ENCODE measurements at places on chromosomes 1 and 21.

DNA sequence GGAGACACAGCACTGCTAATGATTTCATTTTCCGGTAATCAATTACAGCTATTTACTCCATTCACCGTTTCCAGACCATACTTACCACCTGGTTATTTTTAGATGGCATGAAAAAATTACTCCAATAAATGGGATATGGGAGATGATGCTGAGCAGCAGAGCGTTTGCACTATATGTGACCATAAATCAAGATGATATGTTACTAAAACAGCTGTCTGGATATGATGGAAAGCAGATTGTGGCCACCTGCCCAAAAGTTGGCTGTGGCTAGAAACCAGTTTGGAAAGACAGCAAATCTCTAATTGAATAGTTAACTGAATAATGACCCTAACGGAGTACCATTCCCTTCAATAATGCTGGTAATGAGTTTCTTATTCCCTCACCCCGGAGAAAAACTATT, 22.5 kb upstream of the KCTD3 start:
- DNase-seq = no peak

GRCh38 chr1:165858967-165859845, 31.8 kb downstream of the UCK2 start:
- DNase-seq = no peak

GRCh38 chr1:227318016-227318852, at the start of gene CDC42BPA:
Gene CDC42BPA, minus strand, starts transcription at chr1:227318492. Its CDS starts 1,310 bp downstream, at chr1:227317182.
- no peak for DNase-seq

DNA sequence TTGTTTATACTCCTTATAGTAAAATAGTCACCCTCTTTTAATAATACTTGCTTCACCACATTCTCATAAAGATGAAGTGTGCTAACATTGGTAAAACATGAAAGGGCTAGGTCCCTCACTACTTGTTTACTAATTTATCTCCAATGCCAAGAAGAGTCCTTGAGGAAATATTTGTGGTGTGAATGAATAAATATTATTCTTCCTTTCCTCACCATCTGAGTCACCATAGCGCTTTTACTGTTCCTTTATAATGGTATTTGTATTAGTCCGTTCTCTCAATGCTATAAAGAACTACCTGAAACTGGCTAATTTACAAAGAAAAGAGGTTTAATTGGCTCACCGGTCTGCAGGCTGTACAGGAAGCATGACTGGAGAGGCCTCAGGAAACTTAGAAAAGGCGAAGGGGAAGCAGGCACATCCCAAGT, 222.8 kb upstream of the ZRANB2 start:
- DNase-seq = no peak

- no peak for DNase-seq
Measured at GRCh38 chr1:24803987-24804530, 58.8 kb downstream of the CLIC4 start.

GRCh38 chr1:165117482-165117881, 239.0 kb downstream of the LMX1A start:
- no peak for DNase-seq

Measured in activated CD4-positive, alpha-beta T cell treated with anti-CD3 and anti-CD28 coated beads for 24 hours (primary cell).